RWPE2 (cell line): ENCODE measurements at places on chromosomes 2 and 18.

DNA sequence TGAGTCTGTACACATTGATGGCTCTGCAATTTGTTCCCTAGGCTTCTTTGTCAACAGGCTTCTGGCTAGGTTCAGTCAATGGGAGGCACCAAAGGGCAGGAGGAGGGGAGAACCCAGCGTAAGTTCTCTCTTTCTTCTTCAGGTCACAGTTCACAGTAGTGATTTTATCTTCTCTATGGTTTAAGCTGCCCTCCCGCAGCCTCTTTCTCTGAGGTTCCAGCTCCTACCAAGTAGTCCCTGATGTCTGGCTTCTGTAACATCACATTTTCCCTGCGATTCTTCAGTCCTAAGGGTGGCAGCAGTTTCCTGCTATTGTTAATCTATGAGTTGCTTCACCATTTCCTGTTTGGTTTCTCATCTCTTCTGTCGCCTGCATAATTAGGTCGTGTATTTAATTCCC is 107.4 kb downstream of the CPO start:
- DNase-seq: no peak

GRCh38 chr2:121151311-121152109 is 133.5 kb downstream of the TFCP2L1 start:
- DNase-seq: no peak

DNA sequence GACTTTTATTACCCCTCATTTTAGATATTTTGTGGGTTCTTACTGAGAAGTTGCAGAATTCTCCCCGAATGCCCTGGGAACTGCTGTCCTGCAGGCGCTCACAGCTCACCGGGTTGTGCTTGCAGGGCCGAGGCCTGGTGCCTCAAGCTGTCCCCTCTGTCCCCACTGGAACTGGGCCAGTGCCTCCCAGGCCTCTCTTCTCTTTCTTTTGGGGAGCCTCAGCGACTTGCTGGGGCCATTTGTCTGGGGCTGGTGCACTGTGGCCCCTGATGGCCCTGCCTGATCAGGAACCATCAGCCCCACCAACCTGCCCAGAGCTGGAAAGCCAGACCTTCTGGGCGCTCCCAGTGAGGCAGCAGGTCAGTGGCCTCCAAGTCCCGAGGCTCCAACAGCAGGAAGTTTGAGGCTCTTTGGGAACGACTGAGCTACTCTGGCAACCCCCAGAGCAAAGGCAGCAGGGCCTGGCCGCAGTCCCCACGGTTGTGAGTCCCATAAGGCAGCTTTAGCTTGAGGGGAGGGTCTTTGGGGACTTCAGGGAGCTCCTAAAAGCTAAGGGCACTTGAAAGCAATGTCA is 14.7 kb upstream of the NEU4 start:
- DNase-seq: no peak

GRCh38 chr2:209424781-209425470 is 1.1 kb downstream of the MAP2 start:
- no peak for DNase-seq

GRCh38 chr2:24382363-24383073 is 22.2 kb upstream of the ITSN2 start:
- no peak for DNase-seq

DNA sequence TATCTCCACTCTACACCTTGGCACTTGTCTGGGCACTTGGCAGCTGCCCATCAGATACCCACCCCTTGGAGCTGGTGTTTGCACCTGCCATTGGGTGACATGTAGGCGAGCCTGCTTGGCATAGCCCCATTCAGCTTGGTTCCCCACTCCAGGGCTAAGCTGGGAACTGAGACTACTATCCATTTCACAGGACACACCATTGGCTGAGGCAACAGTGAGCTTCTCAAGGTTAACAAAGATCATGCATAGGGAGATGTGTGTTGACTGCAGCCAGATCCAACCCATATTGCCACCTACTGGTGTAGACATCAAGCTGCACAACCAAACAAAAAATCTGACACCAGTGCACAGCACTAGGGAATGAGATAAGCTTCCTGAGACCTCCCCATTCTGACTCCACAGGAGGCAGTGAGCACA is 1389.8 kb upstream of the TMEFF2 start:
- DNase-seq: no peak

DNA sequence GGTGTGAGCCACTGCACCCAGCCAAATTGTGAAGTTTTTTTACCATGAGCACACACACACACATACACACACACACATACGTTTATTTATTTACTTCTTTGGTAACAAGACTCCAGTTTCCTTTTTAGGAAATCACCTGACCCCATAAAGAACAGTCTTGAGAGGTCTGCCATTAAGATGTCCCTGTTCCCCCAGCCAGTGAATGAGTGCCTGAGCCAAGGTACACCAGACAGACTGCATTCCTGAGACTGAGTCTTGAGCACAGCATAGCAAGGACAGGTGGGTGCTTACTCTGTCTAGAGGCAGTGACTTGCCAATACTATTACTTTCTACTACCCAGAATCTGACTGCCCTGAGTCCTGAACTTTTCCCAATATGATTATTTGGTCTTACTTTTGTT is 167.2 kb upstream of the SATB2 start:
- DNase-seq: no peak

DNA sequence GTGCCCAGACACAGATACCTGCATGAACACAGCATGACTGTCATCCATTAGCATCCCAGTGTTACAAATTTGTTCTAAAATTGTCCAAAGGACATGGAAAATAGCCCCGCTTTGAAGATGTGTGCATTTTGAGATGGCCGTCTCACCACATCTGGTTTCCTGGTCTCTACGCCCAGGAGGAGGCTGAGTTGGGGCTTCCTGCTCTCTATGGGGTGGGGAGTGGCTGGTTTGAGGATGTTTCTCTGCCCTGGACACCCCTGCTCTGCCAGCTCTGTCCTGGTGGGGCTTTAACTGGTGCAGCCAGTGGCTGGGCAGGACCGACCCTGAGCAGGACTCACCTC is 74.6 kb upstream of the SMAD7 start:
- DNase-seq: no peak

GRCh38 chr2:147550995-147551731 is 293.7 kb upstream of the ACVR2A start:
- DNase-seq: no peak

GRCh38 chr2:29351916-29352591 is 236.8 kb downstream of the CLIP4 start:
- DNase-seq: no peak

- DNase-seq: no peak
Measured at GRCh38 chr2:150020937-150021673, 433.5 kb upstream of the MMADHC start.

GRCh38 chr2:99238599-99238998 is 16.9 kb downstream of the LYG2 start:
- no peak for DNase-seq

DNA sequence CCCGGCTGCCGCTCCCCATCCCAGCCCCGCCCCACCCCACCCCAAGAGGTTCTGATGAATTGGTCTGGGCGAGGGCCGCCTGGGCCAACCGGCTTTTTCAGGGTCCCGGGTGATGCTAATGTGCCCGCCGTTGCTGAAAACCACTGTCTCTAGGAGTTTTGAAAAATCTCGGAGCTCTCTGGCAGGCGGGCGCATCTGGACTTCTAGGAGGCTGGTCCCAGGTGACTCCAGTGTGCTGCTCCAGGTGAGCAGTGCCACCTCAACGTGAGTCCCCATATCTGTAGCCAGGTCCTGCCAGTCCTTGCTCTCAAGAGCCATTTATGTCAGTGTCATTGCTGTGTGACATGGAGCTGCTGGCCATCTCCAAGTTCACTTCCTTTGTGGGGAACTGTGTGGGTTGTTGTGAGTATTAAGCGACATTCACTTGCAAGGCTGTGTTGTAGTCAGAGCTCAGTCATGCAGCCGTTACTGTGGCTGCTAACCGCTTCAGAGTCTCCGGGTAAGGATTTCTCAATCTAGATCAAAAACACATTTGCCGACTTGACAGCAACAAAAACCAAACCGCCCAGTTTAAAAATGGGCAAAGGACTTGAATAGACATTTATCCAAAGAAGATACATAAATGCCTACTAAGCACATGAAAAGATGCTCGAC is at the start of gene RFX8:
Gene RFX8, minus strand, starts transcription at position 382 of the 654 bp plus-strand sequence. CDS start 8,264 bp downstream, outside the sequence.
- DNase-seq: no peak

DNA sequence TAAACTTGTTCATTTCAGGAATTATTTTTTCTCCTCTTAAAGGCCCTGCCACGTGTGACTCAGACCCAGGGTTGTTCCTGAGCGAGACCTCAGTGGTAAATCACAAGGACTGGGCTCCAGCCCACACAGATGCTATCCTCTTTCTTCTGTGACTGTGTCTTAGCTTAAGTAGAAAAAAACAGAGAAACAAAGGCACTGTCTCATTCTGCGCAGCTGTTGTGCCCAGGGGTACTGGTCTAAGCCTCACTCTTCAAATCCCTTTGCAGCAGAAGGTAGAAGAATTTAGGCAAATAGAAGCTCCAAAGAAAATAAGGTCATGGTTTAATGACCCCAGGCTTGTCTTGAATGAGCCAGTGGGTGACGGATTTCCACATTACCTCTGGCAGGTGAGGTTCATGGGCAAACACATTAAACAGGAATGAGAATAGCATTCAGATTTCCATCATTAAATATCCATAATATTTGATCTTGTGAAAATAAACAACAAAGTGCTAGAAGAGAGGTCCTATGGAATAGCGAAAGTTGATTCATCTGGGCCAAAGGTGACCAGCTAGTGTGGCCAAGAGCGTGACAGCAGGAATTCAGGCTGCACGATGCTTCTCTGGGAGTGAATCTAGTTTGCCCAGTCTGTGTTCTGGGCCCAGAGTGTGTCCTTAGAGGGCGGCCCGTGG is 63.3 kb downstream of the LIPG start:
- DNase-seq: no peak

GRCh38 chr2:51720826-51721225 is 688.9 kb upstream of the NRXN1 start:
- no peak for DNase-seq

DNA sequence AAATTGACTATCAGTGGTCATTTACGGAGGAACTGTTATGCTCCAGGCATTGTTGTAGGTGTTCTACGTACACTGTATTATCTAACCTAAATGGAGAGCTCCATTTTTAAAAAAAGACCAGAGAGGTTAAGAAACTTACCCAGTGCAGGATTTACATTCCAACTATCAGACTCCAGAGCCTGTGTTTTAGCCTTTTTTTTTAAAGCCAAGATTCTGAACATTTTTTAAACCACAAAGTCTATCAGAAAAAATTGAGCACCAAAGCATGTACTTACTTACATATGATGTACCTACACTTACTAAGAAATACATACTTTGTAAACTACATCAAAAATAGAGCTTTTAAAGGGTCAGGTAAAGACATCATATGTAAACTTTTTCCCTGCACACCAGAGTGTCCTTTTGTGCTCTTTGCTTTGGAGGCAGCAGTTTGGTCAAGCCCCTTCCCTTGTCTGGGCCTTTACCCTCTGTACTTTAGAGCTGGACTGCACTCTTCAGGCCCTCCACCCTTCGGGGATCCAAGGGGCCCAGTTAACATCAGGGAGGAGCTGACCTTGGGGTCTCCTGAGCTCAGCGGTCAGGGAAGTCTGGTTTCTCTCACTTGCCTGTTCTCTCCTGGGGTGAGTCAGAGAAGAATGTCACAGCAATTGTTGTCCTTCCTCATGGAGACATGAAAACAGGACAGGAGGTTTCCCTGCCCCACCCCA is 58.4 kb downstream of the ITGB1BP1 start:
- DNase-seq: no peak

GRCh38 chr2:20104900-20105545 is 53.6 kb upstream of the LAPTM4A start:
- no peak for DNase-seq
